ENCODE measurements at places on chromosomes 1 and 21.
A peak's percentile ranks its signal among the peaks of the same experiment; 100 is the strongest.

GRCh38 chr1:194309269-194309668 is 1122.9 kb upstream of the B3GALT2 start:
- no peak for DNase-seq

GRCh38 chr1:98967122-98967521 is 37.5 kb downstream of the PLPPR5 start:
- DNase-seq: no peak

DNA sequence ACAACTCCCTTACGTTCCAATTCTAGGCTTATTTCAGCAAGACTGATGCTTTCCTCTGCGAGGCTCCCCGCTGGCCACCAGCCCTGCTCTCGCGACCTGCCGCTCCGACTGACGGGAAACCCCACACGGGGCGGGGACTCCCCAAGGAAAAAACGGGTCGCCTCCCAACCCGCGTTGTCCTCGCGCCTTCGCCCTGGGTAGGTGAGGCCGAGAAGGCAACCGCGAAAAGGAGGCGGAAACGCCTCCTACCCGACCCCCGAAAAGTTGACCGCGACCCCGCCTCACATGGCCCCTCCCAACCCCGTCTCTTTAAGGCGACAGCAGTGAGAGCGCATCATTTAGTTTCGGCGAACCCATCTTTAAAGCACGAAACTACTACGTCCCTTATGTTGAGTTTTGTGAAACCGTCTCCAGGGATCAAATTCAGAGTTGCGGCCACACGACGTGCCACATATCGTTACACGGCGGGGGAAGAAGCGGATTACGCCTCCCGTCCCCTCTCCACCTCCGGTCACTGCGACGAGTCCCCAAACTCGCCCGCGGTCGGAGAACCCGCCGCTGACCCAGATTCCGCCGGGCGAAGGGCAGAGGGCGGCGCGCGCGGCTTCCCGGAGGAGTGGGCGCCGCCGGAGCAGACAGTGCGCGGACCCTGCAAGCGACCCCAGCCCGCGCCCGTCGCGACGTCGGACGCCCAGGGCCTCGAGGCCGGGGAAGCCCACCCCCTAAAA is 1.2 kb downstream of the ANP32E start:
- peak; percentile 74 for DNase-seq

GRCh38 chr21:45941717-45942546 is 39.6 kb upstream of the COL6A1 start:
- no peak for DNase-seq

DNA sequence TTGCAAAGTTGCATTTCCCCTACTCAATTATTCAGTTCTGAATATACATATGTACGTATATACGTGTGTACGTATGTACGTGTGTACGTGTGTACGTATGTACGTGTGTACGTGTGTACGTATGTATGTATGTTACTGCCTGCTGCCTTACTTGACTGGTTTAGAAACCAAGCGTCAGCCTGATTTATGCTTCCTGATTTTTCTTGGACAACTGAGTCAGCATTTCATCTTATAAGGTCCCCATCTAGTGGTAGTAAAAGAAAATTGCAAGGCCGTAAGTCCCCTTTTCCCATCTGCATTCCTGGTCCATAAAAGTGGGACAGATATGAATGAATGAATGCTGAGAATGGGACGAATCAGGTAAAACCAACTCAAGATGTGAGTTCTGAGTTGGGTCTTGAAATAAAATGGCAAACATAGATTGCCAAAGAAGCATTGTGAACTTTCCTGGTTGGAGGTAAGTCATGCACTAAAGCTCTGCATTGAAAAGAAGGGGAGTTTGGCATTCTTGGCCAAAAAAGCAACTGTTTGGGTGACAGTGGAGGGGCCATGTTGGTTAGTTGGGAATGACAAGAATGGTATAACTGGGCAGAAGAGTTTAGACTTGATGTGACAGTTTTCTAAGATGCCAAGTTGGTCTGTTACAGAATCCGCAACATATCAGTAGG is 76.4 kb upstream of the DNAH14 start:
- DNase-seq: no peak

GRCh38 chr21:27425172-27425571 is 458.3 kb upstream of the ADAMTS5 start:
- no peak for DNase-seq

GRCh38 chr1:208967334-208967733 is 616.2 kb upstream of the CAMK1G start:
- no peak for DNase-seq

DNA sequence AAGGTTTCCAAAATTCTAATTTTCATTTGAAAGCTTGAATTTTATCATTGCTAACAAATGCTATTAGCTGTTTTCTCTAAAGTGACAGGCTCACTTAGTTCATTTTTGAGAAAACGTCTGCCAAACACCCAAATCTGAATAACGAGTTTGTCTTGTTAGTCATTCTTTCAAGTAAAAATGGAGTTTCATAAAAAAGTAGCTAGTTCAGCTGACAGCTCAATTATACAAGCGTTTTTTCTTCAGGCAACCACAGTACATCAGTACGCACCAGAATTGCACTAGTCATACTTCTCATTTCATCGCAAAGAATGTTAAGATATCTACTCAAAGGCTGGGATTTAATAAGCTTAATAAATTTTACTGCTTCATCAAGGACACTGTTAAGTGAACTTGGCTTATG is 72.3 kb upstream of the SLFNL1 start:
- no peak for DNase-seq

DNA sequence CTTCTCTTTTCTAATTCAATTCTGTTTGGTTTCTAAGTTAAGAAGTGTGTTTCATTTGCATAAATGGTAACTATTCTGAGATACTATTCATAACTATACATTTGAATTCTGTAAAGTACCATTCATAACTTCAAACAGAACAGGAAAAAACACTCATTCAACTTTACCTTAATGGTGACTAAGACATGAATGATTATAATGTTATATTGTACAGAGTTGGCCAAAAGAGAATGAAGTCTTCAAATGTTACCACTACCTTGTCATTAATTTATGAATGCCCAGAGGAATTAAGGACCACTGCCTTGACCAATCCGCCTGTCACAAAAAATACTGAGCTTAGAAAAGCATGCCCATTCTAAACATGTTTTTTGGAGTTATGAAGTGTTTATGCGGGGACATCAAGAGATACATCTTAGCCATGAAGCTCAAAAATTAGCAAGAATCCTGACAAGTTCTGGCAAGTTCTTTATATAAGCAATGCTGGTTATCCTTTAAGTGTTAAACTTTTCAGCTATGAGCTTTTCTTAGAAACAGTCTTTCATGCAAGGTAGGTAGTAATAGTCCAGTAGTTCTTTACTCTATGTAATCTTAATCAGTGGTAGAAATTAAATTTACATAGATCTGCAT is 7.9 kb downstream of the WASF2 start:
- DNase-seq: no peak

- no peak for DNase-seq
These were observed 55.8 kb downstream of the SLC9A1 start for GRCh38 chr1:27099135-27099586.

DNA sequence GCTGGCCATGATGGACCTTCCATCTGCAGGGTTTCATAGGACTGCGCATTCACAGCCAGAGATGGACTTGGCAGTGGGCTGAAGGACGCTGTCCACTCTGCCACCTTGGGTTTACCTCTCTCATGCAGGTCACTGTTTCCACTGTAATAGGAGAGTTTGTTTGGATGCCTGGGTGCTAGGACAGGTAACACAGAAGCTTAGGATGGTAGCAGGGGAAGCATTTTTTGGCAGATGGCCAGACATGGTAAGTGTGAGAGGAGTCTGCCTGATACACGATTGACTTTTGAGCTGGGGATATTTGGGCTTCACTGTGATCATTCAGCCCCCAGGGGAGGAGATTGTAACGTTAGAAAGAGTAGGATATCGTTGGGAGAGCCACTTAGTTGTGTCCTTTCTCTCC is 11.8 kb downstream of the PSEN2 start:
- no peak for DNase-seq

DNA sequence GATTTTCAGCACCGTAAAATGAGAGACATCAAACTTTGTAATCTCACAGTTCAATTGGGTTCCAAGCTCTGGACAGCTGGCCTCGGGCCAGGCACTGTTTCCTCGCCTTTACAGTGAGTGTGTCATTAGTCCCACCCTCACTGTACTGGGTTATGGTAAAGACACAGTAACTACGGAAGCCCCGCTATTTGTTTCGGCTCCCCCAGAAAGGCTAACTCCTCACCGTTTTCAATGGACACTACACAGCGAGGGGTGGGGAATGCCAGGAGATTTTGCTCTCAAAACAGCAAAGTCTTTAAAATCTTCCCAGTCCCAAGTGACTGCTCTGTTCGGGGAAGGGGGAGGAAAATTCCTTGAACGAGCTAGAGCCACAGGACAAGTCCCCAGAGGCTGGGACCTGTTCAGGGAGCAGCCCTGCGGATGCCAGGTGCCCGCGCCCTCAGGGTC is 757 bp upstream of the SPSB1 start:
- DNase-seq: peak; percentile 76

- no peak for DNase-seq
These were observed 1.4 kb downstream of the ARF1 start for GRCh38 chr1:228083871-228084278.

GRCh38 chr21:43767984-43768867 is 7.9 kb downstream of the CSTB start:
- peak; percentile 61 for DNase-seq

- no peak for DNase-seq
These were observed 37.5 kb upstream of the PLA2G2C start for GRCh38 chr1:20223551-20224419.

DNA sequence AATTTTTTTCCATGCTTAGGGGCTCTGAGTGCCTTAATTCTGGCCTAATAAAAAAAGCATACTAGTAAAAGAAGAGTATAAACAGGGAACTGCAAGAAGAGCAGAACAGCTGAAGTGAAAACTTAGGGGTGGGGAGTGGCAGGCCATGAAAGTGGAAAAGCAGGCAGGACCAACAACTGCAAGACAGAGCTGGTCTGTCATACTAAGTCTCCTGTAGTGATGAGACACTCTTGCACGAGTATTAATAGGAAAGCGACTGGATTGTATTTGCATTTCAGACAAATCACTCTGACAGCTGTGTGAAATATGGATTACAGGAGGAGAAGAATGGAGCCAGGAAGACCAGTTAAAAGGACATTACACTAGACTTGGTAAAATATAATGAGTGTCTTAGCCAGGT is 449.9 kb downstream of the NUF2 start:
- DNase-seq: no peak
